ENCODE measurements at places on chromosomes 7 and 10.

DNA sequence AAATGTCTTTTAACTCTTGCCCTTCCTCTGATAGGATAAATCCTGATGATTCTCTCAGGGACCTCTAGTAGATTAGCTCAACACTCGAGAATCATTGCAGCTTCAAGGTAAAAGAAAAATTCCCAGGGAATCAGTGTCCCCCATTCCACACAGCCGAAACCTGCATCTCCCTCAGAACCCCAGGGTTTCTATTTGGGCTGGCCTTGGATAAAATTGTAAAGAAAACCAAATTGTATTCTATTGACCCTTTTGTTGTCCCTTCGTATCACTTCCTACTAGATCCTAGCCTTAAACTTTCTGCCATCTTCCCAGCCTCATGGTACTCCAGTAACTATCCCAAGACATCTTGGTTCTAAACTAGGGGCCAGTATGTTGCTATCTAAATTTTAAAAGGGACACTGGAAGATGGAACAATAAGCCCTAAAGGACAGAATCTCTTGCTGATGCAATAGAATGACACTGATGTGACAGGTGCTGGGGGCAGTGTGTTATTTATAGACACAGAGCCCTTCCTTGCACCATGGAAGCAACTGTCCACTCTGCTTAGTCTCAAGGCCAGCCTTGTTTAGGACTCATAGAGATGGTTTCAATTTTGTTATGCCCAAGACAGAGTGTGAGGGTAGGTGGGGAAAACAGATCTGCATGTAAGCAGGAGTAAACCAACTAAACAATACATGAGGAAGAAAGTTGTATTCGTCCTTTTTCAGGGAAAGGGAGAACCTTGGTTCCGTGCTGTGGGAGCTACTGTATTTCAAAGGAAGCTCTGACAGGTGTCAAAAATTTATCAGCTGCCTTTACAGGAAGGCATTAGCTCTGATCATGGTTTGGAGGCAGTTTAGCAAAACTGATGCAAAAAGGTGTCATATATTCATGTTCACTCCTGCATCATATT lies 7.6 kb downstream of the ASB15 start:
- DNase-seq: no peak

- DNase-seq: no peak
Measured at GRCh38 chr10:50536617-50537240, 87.0 kb downstream of the SGMS1 start.

DNA sequence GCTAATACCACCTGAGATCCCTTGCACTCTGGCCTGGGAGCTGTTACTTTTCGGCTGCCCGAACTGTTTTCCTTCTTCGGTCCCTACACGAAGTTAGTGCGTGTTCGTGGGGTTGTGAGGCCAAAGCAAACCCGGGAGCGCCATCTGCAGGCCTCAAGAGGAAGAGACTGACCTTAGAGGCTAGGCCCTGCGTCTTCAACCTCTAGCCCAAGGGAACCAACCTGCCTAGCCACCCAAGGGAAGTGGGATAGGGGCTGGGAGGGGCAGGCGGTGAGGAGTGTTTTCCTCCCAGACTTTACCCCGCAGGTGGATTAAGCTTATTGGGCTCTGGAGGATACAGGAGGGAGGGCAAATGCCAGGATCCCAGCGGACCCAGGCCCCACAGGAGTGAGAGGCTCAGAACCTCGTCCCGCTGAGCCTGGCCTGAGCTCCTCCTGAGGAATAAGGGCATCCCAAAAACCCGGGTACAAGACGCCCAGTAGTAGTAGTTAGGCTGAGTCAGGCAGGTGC lies 1.7 kb upstream of the PAX2 start:
- peak; percentile 9 for DNase-seq

DNA sequence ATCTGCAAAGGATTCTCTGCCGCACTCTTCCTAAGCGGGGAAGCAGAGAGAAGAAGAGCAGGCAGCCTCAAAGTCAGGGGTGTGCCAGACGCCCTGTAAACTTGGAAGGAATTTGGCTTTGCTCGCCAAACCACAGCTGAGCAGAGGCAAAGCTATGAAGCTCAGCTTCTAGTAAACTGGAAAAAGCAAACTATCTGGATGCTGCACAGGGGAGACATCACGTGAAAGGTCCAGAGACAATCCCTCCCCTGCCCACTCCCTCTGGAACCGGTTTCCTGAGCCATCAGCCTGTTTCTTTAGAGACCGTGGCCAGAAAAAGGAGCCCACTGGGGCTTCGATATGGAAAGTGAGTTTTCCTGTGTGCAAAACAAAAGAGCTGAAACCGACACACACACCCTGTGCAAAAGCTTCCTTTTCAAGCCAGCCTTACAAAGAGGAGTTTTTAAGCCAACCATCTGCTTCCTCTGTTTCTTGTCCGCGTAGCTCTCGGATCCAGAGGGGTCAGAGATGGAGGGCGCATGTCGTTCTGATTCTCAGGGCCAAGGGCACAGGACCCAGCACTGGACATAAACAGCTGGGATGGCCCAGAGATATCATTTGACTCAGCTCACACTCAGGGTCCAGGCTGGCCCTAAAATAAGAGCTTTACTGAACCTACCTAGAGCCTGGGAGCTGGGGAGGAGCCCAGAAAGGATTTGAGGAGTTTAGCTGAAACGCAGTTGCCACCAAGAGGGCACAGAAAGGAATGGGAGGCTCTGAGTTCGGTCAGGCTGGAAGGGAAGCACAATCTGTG lies 58.2 kb upstream of the DNAAF5 start:
- no peak for DNase-seq

GRCh38 chr10:32377458-32378259 lies 30.7 kb upstream of the EPC1 start:
- DNase-seq: no peak

DNA sequence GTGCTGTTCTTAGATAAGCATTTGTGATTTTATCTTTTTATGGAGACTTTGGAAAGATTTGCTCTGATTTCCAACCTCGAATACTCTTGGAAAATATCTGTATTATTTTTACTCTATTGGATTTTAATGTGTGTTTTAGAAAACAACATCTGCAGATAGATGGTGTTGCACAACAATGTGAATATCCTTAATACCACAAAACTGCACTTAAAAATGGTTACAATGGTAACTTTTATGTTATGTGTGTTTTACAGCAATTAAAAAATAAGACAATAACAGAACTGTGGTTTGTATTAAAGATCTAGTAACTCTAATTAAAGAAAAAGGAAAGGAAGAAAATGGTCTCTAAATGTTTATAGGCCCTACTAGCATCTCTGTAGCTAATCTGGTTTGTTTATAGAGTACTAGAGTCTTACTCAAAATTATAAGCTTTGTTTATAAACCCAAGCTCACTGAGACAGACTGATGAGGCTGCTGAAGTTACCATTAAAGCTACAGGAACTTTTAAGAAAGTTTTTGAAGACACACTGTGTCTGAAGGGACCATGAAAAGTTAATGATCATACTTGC lies 74.6 kb upstream of the CC2D2B start:
- DNase-seq: no peak

GRCh38 chr7:106071999-106072714 lies 40.0 kb downstream of the SYPL1 start:
- no peak for DNase-seq

GRCh38 chr7:88089561-88089960 lies 130.3 kb downstream of the SRI start:
- no peak for DNase-seq
